ENCODE measurements at places on chromosomes 2 and 18. TPM values are rescaled to one million over a fixed set of nuclear protein-coding genes. Genes with fewer than 3 reads are reported as not detected.

The CRYGD gene
- polyA plus RNA-seq = not detected

The EPG5 gene
- polyA plus RNA-seq = 24.2 TPM

The GPR75 gene
- polyA plus RNA-seq = 1.5 TPM

The C2orf81 gene
- 6.8 TPM for polyA plus RNA-seq

The PTGR3 gene
- 43.6 TPM for polyA plus RNA-seq

The ERBB4 gene
- 54.3 TPM for polyA plus RNA-seq

The TNS1 gene
- 62.8 TPM for polyA plus RNA-seq

The CREG2 gene
- 0.87 TPM for polyA plus RNA-seq

The FOXI3 gene
- polyA plus RNA-seq = 0.14 TPM

DNA sequence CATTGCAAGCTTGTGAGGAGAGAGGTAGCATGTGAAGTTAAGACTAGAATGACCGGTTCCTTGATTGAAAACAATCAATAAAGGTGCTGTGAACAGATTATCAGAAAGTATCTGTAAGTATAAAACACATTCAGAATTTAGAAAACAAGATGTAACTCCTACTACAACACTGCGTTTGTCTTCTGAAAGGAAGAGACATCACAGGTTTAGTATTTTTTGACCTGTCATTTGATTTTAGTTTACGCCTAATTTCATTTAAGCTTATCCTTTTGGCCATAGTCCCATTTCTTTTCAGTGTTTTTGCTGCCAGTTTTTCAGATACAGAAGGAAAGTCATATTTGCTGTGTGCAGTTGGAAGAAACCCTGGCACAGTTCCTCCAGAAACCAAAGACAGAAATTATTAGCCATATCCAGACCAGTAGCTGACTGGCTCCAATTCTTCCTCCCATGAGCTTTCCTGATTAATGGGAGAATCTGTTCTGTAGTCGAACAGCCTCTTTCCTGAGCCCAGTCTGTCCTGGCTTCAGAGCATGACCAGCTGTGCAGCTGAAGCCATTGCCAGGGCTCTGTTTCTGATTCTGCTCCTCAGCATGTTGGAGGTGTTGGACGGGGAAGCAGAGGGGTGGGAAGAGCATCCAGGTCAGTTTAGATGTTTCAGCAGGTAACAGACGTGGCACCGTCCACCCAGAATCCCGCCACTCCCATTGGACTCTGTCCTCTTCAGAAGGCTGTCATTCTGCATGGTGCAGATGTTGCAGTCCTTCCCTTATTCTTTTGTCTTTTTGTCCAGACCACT lies 61.0 kb downstream of the CRIM1 start:
- DNase-seq = no peak

DNA sequence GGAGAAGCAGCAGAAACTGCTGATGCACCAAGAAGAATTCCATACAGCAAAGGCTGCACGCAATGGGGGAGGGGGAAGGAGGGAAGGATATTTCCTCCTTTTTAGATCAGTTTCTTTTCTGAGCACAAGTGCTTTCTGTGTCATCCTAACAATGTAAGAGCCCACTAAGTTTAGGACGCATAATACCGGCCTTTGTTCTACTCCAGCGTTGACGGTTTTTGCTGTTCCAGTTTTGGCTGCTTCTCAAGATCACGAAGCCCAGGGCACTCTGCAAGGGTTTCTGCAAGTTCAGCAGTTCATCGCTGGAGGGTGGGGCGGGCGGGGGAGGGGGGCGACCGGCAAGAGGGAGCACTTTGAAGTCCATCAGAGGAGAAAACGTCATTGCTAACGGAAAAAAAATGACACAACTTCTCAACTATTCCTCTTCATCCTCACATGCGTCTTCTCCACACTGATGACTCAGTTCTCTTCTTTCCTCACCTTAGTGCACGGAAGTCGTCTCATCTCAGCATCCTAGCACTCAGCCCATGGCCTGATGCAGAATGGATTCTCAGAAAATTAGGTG lies 8.7 kb downstream of the FAM178B start:
- no peak for DNase-seq

GRCh38 chr2:99726691-99727090 lies 236.9 kb upstream of the REV1 start:
- no peak for DNase-seq

DNA sequence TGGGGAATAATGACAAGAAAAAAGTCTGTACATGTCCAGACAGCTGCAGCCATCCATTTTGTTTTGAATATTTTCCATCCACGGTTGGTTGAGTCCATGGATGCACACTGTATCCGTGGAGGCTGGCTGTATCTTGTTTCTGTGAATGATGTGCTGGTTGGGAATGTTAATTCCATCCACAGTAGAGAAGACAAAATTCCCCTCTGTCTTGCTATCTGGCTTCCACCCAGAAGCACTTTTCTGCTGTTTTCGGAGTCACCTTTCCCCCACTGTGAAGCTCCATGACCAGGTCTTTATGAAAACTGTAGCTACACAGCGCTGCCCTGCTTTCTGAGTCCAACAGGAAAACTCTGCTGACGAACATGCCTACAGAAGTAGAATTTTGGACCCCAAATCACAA lies 122.3 kb downstream of the HRH4 start:
- DNase-seq = no peak

GRCh38 chr2:216916956-216917650 lies 57.2 kb upstream of the TNP1 start:
- DNase-seq = no peak

DNA sequence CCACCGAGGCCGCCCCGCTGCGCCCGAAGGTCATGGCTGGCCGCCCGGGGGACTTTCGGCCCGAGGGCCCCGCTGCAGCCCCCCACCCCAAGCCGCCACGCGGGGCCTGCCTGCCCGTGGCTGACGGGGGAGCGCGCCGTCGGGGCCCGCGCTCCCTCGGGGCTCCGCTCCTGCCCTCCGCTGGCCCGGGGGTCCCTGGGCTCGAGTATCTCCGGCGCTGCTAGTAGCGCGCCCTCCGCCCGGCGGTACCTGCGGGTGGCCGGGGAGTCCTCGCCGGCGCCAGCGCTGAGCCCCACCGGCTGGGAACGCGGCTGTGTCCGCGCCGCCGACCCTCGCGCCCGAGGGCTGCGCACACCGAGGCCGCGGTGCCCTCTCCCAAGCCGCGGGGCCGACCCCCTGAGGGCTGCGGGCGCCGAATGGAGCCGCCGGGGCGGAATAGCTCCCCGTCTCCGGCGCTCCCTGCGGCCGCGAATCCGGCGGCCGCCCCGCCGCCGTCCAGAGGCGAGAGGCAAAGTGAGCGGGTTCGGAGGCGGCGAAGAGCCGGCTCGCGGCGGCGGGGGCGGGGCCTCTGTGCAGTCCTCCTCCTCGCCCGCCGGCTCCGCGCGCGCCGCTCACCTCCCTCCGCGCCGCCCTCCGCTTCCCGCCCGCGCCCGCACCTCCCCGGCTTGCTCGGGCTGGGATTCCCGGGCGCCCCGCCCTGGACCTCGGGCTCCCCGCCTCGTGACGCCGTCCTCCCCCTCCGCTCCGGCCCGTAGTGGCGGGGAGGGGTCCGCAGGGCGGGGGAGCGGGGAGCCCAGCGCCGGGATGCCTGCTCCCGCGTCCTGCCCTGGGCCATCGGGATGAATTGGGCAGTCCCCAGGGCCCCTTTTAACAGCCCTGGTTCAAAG lies at the start of gene KCNG3:
Gene KCNG3, minus strand, starts transcription at position 515 of the 887 bp plus-strand sequence. Its CDS starts 481 bp downstream, at position 34.
- DNase-seq = no peak

- no peak for DNase-seq
Observed at GRCh38 chr2:188776634-188777033, 197.5 kb upstream of the COL3A1 start.

- no peak for DNase-seq
Observed at GRCh38 chr2:2870106-2870505, 507.5 kb downstream of the EIPR1 start.

- no peak for DNase-seq
Observed at GRCh38 chr2:238963161-238963970, 115.5 kb downstream of the TWIST2 start.

DNA sequence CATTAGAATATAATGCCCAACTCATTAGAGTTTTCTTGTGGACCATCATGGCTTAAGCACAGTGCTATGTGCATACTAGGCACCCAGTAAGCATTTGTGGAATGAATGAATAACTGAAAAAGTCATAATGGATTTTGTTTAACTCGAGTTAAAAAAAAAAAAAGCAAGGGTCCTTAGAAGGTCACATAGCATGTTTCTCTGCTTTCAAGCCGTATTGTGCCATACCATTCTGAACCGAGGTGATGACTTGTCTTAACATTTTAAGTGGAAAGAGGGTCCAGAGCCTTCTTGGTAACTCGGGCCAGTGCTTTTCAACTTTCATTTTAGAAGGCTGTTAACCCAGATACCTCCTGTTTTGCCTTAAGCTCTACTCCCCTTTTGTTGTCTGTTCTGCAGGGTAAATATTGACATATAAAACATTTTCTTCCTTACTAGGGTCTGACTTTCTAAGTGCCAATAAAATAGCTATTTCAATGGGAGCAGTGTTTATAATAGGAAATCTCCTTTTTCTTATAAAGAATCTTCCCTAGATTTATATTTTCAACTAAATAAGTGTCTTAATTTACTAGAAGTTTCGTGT lies 787 bp upstream of the ADGRF3 start:
- no peak for DNase-seq

DNA sequence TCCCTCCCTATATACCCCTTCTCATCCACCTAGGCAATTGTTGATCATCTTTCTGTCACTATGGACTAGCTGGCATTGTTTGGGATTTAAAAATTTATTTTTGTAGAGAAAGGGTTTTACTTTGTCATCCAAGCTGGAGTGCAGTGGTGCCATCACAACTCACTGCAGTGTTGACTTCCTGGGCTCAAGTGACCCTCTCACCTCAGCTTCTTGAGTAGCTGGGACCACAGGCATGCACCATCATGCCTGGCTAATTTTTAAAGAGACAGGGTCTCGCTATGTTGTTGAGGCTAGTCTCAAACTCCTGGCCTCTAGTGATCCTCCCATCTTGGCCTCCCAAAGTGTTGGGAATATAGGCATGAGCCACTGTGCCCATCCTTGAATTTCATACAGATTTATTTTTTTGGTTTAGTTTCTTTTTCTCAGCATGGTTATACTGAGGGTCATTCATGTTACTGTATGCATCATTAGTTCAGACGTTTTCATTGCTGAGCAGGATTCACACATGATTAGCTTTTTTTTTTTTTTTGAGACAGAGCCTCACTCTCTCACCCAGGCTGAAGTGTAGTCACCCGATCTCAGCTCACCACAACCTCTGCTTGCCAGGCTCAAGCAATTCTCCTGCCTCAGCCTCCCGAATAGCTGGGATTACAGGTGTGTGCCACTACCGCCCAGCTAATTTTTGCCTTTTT lies 8.6 kb upstream of the PCARE start:
- no peak for DNase-seq

DNA sequence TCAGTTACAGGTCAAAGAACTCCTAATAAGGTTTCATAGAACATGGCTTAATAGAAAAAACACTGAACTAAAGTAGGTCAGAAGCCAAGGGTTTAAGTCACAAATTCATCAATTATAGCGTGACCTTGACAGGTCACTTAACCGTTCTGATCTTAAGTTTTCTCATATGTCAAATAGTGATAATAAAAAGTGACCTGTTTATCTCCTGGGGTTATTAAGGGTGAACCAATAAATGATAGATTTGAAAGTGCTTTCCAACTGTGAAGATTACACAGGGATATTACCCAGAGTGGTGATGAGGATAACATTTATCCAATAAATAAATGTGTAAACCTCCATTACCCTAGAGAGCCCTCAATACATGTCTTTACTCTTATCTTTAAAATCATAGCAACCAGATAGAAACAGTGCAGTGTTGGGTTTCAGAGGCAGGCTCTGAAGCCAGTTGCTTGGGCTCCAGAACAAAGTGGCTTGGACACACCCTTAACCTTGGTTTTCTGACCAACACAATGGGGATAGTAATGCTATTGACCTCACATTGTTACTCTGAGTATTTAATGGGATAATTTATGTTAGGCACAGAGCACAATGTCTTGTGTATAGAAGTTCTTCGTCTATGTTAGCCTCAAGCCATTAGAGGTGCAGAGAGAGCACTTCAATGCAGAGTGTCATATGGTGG lies 48.6 kb downstream of the KLHL14 start:
- DNase-seq = no peak

DNA sequence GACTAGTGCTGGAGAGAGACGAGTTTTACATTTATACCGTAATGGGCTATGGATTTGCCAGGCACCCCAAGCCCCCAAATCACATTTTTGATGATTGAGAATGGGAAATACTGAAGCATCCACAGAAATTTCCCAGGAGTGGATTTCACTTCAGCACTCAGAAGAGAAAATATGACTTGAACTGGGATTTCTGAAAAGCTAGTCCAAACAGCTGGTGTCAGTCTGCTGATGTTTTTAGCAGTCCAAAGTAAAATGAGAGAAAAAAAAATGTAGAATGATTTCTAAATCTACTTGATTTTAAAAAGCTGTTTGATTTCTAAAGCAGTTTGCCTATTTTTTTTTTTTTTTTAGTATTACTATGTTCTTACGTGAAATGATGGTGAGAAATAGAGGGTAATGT lies 105.0 kb downstream of the PLEKHM3 start:
- DNase-seq = no peak

- no peak for DNase-seq
Observed at GRCh38 chr18:69727912-69728572, 219.6 kb downstream of the CD226 start.

DNA sequence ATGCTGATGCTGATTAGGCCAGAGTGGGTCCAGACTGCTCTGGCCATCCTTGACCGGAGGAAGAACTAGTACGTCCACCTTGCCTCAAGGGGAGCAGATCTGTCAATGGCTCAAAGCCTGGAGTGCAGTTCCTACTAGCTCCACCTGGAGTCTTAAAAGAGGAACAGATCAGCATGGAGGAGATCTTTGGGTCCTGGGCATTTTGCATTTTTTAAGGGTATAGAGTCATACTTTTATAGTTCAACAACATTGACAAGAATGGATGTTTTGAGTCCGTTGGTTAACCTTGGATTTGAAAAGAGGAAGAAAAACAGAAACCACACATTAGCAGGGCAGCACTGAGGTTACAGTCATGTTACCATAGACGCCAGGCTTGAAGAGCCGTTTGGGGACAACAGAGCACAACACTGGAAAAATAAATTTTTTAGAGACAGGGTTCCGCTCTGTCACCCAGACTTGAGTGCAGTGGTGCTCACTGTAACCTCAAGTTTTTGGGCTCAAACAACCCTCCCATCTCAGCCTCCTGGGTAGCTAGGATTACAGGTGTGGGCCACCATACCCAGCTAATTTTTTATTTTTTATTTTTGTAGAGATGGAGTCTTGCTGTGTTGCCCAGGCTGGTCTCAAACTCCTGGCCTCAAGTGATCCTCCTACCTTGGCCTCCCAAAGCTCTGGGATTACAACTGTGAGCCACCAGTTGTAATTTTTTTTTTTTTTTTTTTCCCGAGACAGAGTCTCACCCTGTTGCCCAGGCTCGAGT lies 78.5 kb downstream of the PRKCE start:
- no peak for DNase-seq

DNA sequence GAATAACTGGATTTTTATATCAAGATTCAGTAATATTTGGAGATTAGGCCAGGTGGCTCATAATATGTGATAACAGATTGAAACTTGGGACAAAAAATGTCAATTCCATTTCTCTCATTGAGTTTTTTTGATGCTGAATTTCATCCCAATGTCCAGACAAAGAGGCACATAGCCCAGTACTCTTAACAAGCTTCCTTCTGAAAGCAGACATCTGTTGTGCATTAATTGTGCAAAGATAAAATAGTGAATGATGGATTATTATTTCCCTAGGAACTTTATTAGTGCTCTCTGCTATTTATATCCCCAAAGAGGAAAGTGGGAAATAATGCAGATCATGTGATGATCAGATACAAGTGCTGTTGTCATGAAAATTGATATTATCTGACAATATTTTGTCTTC lies 234.1 kb downstream of the CCDC102B start:
- no peak for DNase-seq

- no peak for DNase-seq
Observed at GRCh38 chr2:238097201-238097987, 2.7 kb upstream of the ESPNL start.

All from right renal pelvis (tissue), 4 donors.